ENCODE measurements at places on chromosomes 5 and 9.

- no peak for DNase-seq
Observed at GRCh38 chr5:35030426-35031100, 17.2 kb downstream of the AGXT2 start.

GRCh38 chr9:121721058-121721350 is 69.6 kb downstream of the DAB2IP start:
- DNase-seq: no peak

GRCh38 chr5:93894601-93895354 is 153.4 kb upstream of the POU5F2 start:
- DNase-seq: no peak

DNA sequence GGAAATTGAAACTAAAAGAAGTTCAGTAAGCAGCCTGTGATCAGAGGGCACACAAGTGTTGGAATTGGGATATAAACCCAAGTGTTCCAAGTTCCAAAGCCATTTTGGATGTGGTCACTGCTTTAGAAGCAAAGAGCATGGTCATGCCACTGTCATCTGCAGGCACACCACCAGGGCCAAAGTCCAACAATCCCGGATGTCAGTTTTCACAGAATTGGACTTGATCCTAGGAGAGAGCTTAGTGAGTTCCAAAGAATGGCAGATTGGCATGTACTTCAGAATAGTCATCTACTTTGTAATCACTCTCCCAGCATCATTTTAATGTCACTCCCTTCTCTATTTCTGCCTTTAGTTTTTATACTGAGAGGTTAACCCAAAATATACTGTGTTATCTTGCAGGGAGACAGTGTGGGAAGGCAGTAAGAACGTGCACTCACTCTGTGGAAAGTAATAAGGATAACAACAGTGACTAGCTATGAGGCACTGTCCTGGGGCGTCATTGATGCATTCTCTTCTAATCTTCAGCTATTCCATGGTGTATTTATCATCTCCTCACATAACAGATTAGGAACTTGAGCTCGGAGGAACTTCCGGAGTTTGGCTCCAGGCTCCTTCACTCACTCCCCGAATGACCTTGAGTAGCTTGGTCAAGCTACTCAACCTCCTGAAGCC is 388.0 kb downstream of the ACTL7B start:
- DNase-seq: peak; percentile 79

- no peak for DNase-seq
Observed at GRCh38 chr9:34862043-34862442, 96.0 kb upstream of the PHF24 start.

- DNase-seq: no peak
Observed at GRCh38 chr5:59038798-59039295, 456.0 kb downstream of the RAB3C start.

DNA sequence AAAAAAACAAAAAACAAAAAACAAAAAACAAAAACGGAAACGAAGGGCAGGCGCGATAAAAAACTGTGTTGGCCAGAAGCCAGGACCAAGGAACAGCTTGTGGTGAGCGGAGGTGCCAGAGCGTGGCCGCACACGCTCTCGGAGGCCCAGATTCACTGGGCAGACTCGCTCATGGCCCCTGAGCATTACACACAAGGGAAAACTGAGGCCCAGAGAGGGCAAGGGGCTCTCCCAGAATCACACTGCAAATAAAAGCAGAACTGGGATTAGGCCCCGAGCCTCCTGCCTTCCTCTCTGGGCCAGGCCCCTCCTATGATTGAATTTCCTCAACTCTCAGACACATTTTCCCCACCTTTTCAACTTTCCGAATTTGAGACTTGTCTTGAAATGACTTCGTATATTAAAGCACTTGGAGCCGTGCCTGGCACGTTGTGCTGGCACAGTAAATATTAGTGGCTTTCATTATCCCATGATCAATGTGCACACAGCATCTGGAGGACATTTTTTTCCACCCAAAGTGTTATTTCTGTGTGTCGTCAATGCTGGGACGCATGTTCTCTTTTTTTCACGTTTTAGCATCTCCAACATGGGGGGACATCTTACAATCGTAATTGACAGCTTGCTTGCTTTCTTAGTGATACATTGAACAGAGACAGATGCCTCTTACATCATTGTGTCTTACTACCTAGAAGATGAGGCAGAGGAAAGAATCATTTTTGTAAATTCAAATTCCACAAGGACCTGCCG is 7.4 kb downstream of the FIBCD1 start:
- no peak for DNase-seq

DNA sequence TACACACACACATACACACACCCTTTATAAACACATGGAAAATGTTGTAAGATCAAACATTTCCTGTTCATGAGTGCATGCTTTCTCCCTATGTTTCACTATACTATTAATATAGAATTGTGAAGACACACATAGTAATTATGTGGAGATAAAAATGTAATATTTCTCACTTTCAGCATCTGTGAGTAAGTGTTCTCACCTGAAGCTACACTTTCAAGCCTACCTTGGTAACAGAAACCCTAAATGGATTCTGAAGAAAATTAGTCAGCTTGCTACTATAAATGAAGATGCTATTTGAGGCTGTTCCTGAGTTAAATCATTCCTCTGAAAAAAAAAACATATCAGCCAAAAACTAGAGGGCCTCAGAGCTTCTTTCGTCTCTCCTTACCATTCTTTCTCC is 81.1 kb upstream of the GNA14 start:
- DNase-seq: no peak

GRCh38 chr9:95732802-95733688 is 142.4 kb upstream of the ERCC6L2 start:
- DNase-seq: no peak

- no peak for DNase-seq
Observed at GRCh38 chr9:32875748-32876147, 92.4 kb downstream of the TMEM215 start.

DNA sequence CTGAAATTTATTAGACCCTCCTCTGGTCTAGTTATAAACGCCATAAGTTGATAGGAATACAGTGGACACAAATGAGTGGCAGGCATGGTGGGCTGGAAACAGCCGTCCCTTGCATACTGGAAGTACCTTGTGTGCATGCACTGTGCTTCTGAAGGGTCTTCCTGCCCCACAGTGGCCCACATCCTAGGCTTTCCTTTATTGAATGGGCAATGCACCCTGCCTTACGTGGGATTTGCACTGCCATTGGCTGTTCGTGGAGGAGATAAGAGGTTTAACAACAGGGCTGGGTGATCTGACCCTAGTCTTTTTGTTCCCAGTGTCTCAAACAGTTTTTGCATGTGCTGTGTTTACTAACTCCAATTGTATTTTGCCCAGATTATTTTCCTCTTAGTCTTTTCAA is 480.8 kb downstream of the GADD45G start:
- DNase-seq: no peak

- no peak for DNase-seq
Observed at GRCh38 chr9:114928671-114929070, 1.7 kb downstream of the TNFSF8 start.

GRCh38 chr5:96794757-96795156 is 13.0 kb downstream of the ERAP1 start:
- DNase-seq: no peak

DNA sequence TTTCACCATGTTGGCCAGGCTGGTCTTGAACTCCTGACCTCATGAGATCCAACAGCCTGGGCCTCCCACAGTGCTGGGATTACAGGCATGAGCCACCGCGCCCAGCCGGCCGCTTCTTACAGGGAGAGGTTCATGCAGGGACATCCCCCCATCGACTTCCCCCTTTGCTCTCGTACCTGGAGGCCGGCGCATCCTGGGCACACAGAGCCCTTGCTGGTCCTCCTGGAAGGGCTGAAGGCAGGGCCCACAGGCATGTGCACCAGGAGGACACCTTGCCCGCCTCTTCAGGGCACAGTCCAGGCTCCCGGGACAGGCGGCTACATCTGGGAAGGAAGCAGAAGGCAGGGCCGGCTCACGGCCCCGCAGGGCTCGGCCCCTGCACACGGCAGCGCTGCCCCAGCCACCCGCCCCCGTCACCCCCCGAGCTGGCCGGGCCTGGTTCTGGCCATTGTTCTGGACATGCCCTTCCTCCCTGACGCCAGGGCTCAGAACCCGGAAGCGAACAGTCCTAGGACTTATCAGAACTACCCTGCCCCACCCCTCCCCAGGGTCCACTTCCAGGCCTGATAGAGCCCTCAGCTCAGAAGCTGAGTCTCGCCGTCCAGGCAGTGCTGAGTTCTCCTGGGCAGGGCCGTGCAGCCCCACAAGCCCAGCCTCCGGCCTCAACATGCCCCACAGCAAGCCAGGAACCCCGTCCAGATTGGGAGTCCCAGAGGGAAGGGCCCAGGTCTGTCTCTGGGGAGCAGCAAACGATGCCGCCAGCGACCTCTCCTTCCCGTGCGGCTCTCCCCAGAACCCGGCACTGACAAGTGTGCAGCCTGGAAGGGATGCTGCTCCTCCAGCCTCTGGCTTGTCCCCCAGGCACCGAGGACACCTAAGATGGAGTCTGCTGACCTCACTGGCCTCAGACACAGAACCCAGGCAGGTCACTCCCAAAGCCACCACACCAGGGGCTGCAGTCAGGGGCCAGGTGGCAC is 2.9 kb downstream of the NPDC1 start:
- no peak for DNase-seq

DNA sequence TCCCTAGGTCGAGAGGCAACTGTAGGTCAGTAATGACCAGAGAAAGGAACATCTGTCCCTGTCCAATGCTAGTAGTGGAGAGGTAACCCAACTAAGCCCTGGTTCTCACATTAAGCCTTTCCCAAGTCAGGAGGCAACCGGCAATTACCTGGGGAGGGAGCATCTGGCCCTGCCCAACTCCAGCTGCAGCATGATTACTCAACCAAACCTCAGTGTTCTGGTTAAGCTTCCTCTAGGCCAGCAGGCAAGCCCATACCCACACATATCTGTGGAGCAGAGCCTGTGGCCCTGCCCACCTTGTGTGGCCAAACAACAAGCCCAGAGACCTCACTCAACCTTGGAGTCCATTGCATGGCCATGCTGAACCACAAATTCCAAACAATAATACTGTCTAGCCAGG is 220.8 kb upstream of the SLC24A2 start:
- DNase-seq: no peak

- DNase-seq: no peak
Observed at GRCh38 chr5:170278611-170279458, 18.7 kb downstream of the LCP2 start.

DNA sequence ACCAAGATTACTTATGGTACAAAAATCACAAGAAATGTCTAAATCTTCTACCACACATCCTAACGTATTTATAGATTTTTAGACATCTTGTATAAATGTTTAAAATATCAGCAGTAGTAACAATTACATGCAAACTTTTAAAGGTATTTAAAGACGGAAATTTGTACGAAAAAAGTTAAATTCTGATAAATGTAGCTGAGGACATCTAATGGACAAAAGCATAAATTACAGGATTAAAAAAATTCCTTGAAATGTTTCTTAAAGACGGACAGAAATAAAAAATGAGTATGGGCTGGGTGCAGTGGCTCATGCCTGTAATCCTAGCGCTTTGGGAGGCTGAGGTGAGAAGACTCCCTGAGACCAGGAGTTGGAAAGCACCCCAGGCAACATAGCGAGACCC is 15.8 kb downstream of the ERCC8 start:
- no peak for DNase-seq

- peak; percentile 23 for DNase-seq
Observed at GRCh38 chr5:124474528-124475215, 271.8 kb downstream of the ZNF608 start.

GRCh38 chr9:114777821-114778609 is 27.8 kb downstream of the TNFSF15 start:
- no peak for DNase-seq

- DNase-seq: no peak
Observed at GRCh38 chr9:115289757-115290208, 171.8 kb upstream of the TNC start.

DNA sequence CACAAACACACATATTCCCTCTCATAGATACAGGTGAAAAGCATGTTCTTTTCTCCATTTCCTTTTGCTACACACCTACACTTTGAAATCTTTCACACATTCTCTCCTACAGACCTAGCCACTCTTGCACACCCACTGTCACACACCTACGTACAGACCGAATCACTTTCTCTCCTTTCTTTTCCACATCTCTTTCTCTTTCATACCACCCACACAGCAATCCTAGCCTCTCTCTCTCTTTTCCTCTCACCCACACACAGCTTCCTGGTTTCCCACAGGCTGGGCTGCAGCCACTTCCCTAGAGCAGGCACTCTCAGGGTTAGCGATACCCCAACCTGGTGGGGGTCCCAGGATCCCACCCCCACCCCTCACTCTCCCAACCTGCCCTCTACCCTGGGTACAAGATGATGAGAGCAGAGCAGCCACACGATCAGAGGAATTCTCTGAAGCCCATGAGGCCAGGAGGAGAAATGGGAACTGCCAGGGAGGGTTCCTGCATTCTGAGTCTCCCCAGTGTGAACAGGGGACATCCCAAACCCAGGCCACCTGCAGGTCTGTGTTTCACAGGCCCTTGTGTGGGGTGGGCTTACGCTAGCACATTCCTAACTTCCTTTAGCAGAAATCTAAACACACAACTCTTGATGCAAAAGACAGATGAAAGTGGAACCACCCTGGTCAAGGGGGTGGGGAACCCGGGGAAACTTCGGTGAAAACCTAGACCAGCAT is 17.1 kb upstream of the SYNPO start:
- no peak for DNase-seq

- DNase-seq: peak; percentile 21
Observed at GRCh38 chr5:169978714-169979113, 1.6 kb downstream of the INSYN2B start.
